Brain microvascular endothelial cell (primary cell): ENCODE measurements at places on chromosomes 1 and 21.

- DNase-seq: no peak
These were observed 35.4 kb downstream of the CRB1 start for GRCh38 chr1:197303463-197303862.

DNA sequence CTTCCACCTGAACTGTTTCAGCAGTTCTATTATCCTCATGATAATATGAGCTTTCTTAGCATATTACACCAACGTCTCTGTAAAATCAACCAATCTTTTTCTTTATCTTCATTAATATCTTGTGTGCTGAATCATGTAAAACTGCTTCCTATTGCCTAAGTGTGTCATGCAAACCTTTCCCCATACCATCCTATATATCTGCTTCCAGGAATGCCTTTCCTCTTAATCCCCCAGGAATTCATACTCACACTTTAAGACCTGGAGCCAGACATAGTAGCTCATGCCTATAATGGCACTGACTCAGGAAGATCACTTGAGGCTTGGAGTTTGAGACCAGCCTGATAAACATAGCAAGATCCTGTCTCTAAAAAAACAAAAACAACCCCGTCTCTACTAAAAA lies 183.9 kb downstream of the NRIP1 start:
- peak; percentile 71 for DNase-seq

- DNase-seq: no peak
These were observed at the start of gene DENND2D for GRCh38 chr1:111199881-111200801. Gene DENND2D (minus strand): TSS chr1:111200646. CDS start chr1:111200459, 187 bp downstream.

DNA sequence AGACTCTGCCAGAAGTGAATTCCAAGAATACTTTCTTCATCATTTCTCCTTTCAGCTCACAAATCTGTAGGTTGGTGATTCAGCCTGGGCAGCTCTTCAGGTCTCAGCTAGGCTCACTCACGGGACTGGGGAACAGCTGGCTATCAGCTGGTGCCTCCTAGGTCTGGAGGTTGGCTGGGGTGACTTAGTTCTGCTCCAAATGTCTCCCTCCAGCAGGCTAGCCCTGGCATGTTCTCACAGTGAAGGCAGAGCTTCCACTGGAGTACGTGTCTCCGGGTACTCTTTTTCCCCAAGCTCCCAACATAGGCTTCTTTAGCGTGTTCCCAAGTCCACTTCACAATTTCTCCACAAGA lies 12.5 kb upstream of the VAMP4 start:
- peak; percentile 1 for DNase-seq

- no peak for DNase-seq
These were observed 69.6 kb downstream of the PIK3R3 start for GRCh38 chr1:46062651-46063319.

DNA sequence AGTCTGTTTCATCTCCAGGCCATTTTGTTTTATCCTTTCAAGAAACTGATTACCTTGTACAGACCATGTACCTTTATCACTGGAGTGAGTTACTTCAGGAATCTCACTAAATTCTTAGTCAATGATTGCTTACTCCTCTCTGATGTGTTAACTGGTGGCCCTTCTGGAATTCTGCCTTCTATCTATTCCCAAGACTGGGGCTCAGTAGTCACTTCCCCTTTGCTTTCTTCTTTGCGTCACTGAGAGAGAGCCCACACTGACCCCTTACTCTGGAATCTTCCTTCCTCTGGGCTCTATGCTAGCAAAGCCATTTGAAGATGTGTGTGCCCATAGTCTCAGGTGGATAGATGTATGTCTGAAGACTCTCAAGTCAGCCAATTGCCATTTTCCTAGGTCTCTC lies 34.6 kb downstream of the XCL2 start:
- no peak for DNase-seq

GRCh38 chr21:46021978-46022544 lies 40.5 kb downstream of the COL6A1 start:
- no peak for DNase-seq

- DNase-seq: no peak
These were observed 103.5 kb downstream of the RPE65 start for GRCh38 chr1:68346188-68346808.

- no peak for DNase-seq
These were observed 70.3 kb downstream of the RAP1GAP start for GRCh38 chr1:21598904-21599303.

DNA sequence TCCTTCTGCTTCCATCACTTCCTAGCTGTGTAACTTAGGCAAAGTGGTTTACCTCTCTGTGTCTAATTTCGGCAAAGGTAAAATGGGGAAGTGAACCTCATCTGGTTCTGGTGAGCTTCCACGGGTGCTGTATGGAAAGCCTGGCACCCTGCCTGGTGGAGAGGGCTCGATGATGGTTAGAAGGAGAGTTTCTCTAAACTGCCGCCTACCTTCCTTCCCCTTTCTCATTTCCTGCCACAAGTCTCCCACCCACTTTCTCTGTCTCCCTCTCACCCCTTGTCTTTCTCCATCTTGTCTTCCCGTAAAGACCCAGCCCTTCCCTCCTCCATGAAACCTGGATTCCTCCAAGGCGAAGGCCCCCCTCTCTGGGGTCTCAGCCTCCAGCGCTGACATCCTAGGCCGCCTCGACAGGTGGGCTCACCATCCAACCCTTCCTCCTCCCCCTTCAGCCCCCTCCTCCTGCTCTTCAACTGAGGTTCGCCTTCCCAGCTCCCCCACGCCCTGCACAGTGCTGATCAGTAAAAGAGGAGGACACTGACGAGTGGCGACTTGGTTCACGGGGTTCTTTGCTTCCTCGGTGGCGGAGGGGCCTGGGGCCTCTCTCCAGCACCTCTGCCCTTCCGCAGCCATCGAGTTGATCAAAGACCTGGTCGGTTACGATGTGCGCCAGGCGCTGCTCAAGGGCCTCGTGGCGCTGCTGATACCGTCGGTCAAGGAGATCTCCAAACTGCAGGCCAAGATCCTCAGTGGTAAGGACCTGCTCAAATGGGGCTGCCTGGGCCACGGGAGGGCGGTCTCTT lies 7.3 kb downstream of the RNU5D-1 start:
- DNase-seq: no peak

DNA sequence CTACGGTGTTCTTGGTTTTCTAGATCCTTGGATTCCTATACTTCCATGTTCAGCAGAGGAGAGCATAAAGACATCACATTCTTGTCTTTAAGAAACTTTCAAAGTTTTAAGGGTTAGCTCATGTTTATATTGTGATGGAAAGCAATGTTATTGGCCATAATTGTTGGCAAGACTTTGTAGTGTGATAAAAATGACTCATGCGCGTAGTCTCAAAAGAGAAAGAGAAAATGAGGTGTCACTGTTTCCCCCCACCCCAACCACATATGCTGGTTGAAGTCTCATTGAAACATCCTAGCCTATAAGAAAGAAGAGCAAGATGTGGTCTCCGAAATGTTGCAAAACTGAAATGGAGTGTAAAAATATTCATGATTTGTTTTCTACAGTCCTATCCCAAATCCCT lies 348.8 kb downstream of the PTBP2 start:
- DNase-seq: peak; percentile 33

GRCh38 chr1:160866695-160867260 lies 4.1 kb upstream of the CD244 start:
- DNase-seq: no peak

DNA sequence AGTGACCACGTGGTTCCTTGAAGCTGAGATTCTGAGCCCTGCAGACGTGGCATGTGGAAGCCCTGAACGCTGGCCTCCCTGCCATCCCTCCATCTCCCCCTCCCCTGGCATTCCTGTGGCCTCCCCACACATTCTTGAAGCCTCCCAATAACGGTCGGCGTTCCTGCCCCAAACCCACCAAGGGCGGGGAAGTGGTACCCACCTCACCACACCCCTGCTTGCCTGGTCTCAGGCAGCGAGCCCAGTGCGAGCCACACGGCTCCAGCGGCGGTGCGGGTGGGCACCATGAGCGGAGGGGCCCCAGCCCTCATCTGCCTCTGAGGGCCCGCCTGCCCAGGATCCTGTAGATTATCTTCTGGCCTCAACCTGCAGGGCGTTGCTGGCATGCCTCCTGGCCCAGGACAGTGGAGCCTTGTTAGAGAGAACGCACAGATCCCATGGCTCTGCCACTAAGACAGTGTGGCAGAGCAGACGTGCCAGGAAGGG lies 20.6 kb upstream of the PRELP start:
- no peak for DNase-seq

- DNase-seq: no peak
These were observed 14.2 kb upstream of the HSD3B1 start for GRCh38 chr1:119492763-119493162.

- no peak for DNase-seq
These were observed 44.0 kb downstream of the TRIM62 start for GRCh38 chr1:33137800-33138199.

GRCh38 chr1:95117207-95118066 lies at the start of gene TLCD4:
Gene TLCD4 (plus strand): TSS chr1:95117355. CDS start chr1:95143902, 26,547 bp downstream.
- no peak for DNase-seq

GRCh38 chr1:204673909-204674649 lies 11.5 kb downstream of the LRRN2 start:
- no peak for DNase-seq

GRCh38 chr1:184854496-184855140 lies 100.0 kb upstream of the EDEM3 start:
- DNase-seq: peak; percentile 43

GRCh38 chr1:201696217-201696761 lies 132.7 kb upstream of the IPO9 start:
- peak; percentile 91 for DNase-seq

- DNase-seq: peak; percentile 54
These were observed 1.9 kb downstream of the S100A11 start for GRCh38 chr1:152034654-152035538.

- peak; percentile 44 for DNase-seq
These were observed 15.4 kb upstream of the OTUD3 start for GRCh38 chr1:19866758-19867157.

GRCh38 chr1:245898581-245898980 lies 608.5 kb downstream of the SMYD3 start:
- DNase-seq: no peak

DNA sequence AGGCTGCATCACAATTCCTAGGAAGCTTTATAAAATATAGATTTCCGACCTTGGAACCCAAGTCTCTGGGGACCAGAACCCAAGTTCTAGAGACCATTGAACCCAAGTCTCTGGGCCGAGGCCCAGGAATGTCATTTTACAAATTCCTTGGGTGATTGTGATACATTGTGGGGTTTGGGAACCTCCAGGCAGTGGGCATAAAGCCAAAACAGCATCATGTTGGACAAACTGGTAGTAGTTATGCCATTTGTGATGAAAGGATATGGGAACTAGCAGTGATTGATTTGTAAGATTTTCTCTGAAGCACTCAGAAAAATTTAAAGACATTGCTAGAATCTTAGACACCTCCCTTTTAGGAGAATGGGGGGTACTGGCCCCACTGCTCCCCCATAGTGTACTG lies 160.2 kb downstream of the HIVEP3 start:
- DNase-seq: no peak

DNA sequence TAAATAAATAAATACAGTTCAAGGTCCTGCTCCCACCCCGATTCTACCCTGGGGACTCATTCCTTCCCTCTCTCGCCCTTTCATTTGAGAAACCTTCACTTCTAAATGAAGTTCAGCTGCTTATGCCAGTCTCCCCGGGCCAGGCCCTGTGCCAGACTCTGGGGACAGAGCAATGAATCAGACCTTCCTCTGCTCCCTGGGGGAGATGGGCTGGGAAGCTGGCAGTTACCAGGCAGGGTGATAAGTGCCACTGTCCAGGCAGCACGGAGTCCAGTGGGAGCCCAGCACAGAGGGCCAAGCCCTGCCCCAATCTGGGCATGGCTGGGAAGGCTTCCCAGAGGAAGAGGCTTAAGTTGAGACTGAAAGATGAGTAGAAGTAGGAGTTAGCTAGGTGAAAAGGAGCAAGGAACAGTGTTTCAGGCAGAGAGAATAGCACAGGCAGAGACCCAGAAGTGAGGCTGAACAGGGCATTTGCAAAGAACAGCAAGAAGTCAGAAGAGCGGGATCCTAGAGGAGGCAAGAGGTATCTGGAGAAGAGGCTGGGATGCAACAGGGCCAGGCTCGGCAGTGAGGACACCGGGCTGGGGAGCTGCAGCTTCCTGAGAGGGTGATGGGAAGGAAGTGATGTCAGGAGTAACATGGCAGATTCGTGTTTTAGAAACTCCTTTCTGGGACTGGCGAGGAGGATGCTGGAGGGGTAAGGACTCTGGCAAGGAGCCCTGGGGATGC lies 13.5 kb downstream of the KCNQ4 start:
- DNase-seq: no peak

GRCh38 chr1:15691434-15692032 lies 7.4 kb downstream of the PLEKHM2 start:
- DNase-seq: no peak

- no peak for DNase-seq
These were observed 5.7 kb upstream of the ZBTB48 start for GRCh38 chr1:6574025-6574620.

DNA sequence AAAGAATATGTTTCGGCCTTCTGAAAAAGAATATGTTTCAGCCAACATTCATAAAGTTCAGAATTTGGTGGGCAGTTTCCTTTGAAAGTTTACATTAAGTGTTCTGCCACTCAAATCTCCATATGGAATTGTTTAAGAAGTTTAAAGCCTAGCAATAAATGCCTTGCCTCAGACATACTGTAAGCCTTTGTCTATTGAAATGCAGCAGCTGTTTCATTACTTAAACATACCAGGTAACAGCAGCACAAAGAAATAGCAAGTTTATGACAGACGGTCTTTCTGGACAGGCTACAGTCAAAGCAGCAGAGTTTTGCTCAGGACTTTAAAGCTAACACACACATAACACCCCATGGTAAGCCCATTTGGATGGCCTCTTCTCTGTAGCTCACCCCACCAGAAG lies 38.5 kb upstream of the C1orf105 start:
- DNase-seq: no peak

GRCh38 chr1:174297351-174297750 lies 138.0 kb downstream of the RABGAP1L start:
- DNase-seq: no peak

- DNase-seq: no peak
These were observed 8.7 kb downstream of the PKNOX1 start for GRCh38 chr21:42983103-42983502.

DNA sequence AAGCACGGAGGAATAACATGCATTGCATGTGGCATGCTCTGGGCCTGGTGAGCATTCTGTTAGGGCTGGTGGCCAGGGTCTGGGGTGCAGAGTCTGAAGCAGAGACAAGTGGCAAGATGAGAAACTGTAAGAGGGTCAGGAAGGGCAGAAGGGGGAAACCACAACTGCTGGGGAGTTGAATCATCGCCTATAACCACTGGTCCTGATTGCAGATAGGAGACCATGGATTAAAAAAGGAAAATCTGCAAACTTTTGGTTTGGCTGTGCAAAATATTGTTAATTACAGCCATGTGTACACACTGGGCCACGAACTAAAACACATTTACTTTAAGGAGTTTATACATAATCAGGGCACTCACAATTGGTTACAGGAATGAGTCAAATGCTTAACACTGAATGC lies 76.6 kb downstream of the TGFBR3 start:
- DNase-seq: peak; percentile 36

DNA sequence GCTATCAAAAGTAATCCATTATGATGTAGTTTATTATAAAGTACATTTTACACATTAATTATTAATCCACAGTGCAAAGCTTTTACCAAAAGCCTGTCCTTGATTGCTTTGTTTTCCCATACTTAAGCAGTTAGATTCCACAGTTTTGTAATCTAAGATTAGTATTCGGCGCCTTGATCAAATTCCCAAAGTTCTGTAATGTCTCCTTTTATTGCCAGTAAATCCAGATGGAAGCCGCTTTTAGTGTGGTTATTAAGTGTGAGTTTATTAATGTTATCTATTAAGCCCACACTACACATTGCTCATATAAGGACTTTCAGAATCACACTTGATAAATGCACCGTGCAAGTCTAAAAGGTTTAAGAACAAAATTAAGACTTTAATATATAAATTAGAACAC lies 199.2 kb upstream of the PKN2 start:
- no peak for DNase-seq
